ENCODE measurements at places on chromosomes 11 and 22.

DNA sequence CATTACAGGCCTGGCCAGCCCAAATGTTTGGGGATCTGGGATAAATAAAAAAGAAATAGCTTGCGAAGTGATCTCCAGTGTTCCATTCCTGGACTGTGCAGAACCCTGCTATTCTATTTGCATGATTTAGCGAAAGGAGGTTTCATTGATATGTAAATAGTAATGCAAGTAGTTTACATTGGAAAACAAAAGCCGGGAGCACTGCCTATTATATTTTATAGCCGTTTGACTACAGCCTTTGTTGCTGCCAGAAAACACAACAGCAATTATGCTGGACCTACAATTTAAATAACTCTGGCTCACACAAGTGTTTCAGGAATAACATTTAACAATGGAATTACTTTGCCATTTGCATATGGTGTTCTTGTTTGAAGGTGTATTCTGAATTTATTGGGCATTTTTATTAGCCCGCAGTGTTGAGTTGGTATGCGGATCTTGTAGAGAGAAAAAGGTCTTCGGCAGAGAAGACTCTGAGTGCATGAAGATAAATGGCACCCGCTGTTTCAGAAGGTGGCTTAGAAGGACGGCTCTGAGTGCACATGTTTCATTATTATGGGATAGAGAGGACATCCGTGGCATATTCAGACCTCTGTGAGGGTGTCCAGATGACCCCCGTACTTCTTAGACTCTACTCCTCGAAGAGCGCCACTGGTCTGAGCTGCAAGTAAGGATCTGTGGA, 315.0 kb downstream of the BRD1 start:
- no peak for DNase-seq

DNA sequence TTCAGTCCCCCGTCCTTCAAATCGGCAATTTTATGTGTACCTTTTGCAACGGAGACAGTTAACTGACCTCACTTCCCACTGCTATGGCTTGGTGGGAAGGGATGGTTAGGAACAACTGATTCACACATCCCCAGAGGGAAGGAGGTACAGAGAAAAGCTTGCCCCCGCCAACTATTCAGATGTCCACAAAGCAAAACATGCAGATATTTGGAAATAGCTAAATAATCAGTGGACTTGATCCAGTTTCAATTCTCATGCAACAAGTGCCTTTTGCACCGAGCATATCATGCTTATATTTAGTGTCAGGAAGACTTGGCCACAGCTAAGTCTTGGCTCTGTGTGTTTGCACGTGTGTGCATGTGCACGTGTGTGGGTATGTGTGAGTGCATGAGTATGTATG, 144.6 kb downstream of the SNX19 start:
- no peak for DNase-seq

DNA sequence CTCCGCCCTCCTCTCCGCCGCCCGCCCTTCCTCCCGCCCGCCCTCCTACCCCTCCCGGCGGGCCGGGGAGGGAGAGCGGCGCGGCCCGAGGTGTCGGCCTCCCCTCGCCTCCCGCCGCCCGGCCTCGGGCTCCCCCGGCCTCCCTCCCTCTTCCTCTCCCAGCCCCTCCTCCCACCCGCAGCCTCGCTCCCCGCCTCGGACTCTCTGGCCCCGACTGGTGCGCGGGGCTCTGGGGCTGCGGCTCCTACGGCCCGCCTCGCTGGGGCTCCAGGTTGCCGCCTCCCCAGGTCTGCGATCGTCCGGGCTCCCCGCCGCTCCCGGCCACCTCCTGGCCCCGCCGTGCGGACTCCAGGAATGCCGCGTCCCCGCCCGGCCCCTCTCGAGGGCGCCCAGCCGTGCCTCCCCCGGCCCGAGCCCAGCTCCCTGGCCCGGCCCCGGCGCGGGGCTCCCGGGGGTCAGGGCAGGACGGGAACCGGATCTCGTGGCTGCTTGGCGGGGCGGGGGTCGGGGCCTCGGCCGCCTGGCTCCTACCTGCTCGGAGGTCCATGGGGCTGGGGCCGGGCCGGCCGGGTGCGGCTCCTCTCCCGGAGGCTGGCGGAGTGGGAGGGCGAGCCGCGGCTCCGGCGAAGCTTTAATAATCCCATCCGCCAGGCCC, at the start of gene CLCF1:
TSS of gene CLCF1 (minus strand) at position 606 of the 655 bp plus-strand sequence. CDS start at position 547, 59 bp downstream.
- DNase-seq: no peak

DNA sequence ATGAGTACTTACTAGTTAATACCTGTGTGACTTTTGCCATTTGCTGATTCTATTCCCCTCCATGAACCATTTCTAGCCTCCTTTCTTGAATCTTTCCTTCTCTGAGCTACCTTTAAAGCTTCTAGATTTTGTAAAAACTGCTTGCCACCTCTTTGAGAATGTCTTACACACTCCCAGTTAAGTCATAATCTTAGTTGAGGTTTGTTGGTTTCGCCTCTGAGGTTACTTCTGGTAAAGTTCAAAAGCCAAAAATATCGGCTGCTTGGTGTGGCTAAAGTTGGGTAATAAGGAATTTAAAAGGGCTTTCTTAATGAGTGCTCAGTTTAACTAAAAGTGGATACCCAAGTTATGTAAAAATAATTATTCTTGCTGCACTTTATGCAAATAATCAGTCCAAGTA, 10.4 kb upstream of the GLYAT start:
- no peak for DNase-seq

DNA sequence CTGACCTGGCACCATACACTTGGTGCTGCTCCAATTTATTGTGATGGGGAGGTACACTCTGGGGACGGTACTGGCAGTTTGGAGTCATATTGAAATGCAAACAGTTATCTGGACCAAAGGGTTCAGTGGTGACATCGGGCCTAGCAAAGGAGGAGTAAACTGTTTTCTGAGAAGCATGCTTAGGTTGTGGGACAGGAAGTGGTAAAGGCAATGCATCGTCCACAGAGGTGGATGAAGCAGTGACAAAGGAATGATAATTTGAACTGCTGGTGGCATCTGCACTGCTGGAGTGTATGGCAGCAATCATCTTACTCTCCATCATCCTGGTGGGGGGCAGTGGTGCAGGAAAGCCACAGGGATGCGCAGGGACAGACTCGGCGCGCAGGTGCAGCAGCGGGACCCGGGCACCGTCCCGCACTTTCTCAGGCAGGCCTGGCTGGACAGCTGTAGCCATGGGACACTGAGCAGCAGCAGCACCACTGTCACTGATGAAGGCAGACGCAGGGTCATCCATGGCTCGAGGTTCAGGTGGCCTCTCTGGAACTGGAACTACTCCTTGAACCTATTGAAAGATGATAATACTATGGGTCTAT, 28.0 kb upstream of the TP53AIP1 start:
- no peak for DNase-seq

- DNase-seq: no peak
These were observed 86.3 kb downstream of the ATXN10 start for GRCh38 chr22:45757936-45758335.

- no peak for DNase-seq
These were observed 8.0 kb downstream of the SELENOM start for GRCh38 chr22:31099386-31099785.

- DNase-seq: no peak
These were observed 3.4 kb upstream of the ZC3H12C start for GRCh38 chr11:110089617-110090282.

DNA sequence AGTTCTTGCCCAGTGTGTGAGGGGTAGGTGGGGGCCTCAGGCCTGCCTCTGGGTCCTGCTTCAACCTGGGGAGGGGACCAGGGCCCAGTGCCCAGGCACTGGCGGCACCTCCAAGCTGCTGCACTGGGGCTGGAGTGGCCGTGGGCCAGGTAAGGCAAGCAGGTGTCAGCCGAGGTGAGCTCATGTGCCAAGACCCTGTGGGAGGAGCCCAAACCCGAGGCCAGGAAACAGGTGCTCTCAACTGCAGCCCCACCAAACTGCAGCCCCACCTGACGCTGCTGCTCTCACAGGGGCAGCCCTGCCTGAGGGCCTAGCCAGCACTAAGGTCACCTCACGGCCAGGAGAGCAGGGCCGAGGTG, 18.1 kb upstream of the GNB1L start:
- DNase-seq: no peak

- no peak for DNase-seq
These were observed 45.4 kb downstream of the TRAF6 start for GRCh38 chr11:36464720-36465119.

GRCh38 chr11:79675081-79675480, 234.3 kb upstream of the TENM4 start:
- no peak for DNase-seq

- no peak for DNase-seq
These were observed 368.8 kb upstream of the KIRREL3 start for GRCh38 chr11:127369356-127369755.

- no peak for DNase-seq
These were observed 56.1 kb downstream of the KIAA1671 start for GRCh38 chr22:25008666-25009065.

GRCh38 chr22:20268279-20269012, at the start of gene RTN4R:
RTN4R (minus strand) TSS chr22:20268318; CDS start chr22:20268092, 226 bp downstream.
- peak; percentile 36 for DNase-seq

GRCh38 chr11:77046060-77046501, 11.9 kb downstream of the B3GNT6 start:
- peak; percentile 44 for DNase-seq

GRCh38 chr11:86476109-86476861, 101.6 kb downstream of the CCDC81 start:
- DNase-seq: no peak

DNA sequence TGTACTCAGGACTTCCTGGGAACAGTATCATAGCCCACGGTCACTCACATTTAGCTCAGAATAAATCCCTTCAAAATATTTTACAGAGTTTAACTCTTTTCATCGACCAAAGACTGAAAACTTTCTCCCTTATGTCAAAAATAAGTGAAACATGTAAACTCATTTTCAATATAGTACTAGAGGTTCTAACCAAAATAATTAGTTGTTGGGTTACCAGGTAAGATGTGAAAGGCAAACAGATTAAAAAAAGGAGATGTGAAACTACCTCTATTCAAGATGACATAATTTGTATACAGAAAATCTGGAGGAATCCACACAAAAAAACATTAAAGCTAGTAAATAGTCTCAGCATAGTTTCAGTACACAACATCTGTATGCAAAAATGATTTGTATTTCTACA, 20.3 kb downstream of the XKR3 start:
- no peak for DNase-seq

GRCh38 chr11:87083029-87083428, 45.3 kb downstream of the TMEM135 start:
- no peak for DNase-seq

DNA sequence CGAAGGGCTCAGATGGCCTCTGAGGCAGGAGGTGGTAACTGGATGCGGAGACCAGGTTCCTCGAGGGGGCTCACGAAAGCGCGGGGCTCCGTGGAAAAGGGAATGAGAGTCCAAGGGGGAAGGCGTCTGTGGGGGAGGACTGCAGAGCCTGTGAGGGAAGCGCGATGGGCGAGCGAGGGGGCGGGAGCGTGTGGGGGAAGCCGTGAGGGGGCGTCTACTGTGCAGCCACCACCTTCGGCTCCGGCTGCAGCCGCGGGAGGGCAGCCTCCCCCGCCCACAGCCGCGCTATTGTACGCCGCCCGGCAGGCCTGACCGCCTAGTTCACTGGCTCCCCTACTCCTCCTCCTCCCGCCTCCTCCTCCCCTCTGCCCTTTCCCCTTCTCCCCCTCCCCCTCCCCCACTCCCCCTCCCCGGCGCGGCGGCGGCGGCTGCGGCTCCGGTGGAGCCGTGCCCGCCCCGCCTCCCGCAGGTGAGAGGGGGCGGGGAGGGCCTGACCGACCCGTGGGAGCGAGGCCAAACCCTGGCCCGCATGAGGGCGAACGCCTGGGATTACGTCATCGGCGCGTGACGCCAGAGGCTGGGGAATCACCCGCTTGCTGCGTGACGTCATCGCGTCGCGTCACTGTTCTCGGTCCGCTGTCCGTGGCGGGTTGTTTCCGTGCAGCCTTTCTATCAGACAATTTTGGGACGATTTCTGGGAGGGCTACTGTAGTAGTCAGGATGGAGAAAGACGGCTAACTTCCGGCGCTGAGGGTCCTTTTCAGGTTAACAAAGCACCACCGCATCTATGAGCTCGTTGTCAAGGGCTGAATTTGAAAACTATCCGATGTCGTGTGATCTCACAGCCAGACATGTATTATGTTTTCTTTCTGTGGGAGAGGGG, at the start of gene PAK1:
TSS of gene PAK1 (minus strand) at position 294 of the 883 bp plus-strand sequence. CDS start 81,574 bp downstream, outside the sequence.
- DNase-seq: peak; percentile 82

- no peak for DNase-seq
These were observed 589.6 kb downstream of the TBC1D22A start for GRCh38 chr22:47351836-47352579.

DNA sequence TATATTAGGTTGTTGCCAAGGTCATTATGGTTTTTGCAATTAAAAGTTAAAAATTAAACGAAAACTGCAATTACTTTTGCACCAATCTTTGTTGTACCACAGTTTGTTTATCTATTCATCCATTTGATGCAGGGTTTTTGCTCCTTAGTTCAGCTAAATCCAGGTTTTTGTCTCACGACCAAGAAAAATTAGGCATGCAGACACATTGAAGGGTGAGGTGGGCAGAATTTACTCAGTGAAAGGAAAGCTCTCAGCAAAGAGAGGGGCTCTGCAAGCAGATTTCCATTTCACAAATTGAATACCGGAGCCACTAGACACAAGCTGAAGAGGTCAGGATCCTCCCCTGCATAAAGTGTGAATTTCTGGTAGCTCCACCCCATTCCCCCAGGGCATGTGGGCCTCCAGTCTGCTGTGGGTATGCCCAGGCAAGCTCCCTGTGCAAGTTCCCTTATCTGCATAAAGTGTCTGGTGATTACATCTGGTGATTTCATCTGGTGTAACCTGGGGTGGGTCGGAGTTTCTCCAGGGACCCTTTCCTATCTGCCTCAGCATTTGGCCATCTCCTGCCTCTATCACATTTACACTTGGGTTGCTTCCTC, 33.3 kb downstream of the APOL6 start:
- no peak for DNase-seq

GRCh38 chr11:131750152-131750551, 379.7 kb downstream of the NTM start:
- DNase-seq: no peak

- DNase-seq: no peak
These were observed 11.5 kb downstream of the RPL27A start for GRCh38 chr11:8694137-8694536.

- DNase-seq: no peak
These were observed 25.0 kb upstream of the KCNQ1OT1 start for GRCh38 chr11:2724653-2725367.

GRCh38 chr22:45242778-45243191, 2.1 kb upstream of the KIAA0930 start:
- DNase-seq: no peak

DNA sequence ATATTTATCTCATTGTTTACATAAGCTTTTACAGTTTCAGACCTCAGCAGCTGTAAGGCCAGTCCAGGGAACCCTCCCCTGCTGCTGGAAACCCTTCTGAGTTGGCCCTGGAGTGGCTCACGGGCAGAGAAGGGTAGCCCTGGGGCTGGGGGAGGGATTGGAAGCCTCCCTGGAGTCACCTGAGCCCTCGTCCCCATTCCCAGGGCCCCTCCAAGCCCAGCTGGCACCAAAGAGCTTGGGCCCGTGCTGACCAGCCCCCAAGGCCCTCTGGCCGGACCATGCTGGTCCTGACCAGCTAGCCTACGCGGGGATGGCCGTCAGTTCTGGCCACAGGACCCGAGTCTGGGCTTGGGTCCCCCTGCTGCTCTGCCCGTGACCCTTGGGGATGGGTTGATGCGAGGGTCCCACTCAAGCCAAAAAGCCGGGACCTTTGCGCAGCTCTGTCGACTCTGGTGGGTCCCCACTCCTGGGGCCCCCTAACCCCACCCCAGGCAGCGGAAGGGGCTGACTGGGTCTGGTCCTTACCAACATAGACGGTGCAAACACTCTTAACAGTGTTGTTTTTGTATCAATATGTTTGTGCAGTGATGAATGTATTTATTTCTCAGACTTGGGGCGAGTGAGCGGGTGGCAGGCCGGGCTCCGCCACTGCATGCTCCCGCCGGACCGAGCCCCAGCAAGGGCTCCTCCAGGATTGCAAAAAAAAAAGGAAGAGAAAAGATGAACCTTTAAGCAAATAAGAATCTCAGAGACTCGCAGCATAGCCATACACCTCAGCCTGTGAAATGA, 17.5 kb upstream of the TMEM191C start:
- no peak for DNase-seq
